BJ (cell line): ENCODE measurements at places on chromosomes 5 and 9. TPM values are rescaled to one million over a fixed set of nuclear protein-coding genes. Genes with fewer than 3 reads are reported as not detected.
A peak's percentile ranks its signal among the peaks of the same experiment; 100 is the strongest.

GRCh38 chr5:107578051-107578635 lies 92.6 kb downstream of the EFNA5 start:
- no peak for DNase-seq

- DNase-seq, result no peak
Measured at GRCh38 chr5:92838253-92838652, 742.8 kb downstream of the NR2F1-AS1 start.

- no peak for DNase-seq
Measured at GRCh38 chr5:66066826-66067225, 77.3 kb upstream of the SREK1 start.

GRCh38 chr5:172931001-172931536 lies 28.2 kb upstream of the RPL26L1 start:
- DNase-seq, result peak; percentile 42

GRCh38 chr5:118052503-118052902 lies 935.8 kb downstream of the DTWD2 start:
- peak; percentile 8 for DNase-seq

GRCh38 chr5:96871686-96872085 lies 4.6 kb upstream of the ERAP2 start:
- DNase-seq, result no peak

The ENTPD8 gene
- not detected in 2 replicates for polyA plus RNA-seq

The STPG3 gene
- not detected in 2 replicates for polyA plus RNA-seq
